Endothelial cell (in vitro differentiated cells): ENCODE measurements at places on chromosomes 3 and 15.

- no peak for DNase-seq
These were observed 25.6 kb downstream of the TMEM39A start for GRCh38 chr3:119437691-119438258.

DNA sequence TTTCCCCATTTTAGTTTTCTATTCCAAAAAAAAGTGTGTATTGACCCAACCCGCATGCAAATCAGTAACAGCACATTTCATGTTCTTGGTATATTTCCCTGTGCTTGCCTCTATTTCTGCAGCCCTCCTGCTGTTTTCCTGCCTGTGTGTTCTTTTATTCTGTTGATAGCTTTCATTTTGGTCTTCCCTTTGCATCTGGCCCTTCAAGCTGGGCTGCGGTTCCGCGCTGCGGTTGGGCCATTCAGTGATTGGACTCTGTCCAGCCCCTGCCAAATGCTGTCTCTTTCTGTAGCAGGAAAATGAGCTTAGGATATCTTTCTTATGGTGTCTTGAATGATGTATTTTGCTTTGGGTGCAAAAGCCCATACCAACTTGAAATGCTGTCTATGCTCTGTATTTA, 49.9 kb downstream of the ZNF621 start:
- no peak for DNase-seq

GRCh38 chr15:50119063-50120040, at the start of gene ATP8B4:
Gene ATP8B4 (minus strand): TSS chr15:50119233. CDS start chr15:50106966, 12,267 bp downstream.
- peak; percentile 18 for DNase-seq

DNA sequence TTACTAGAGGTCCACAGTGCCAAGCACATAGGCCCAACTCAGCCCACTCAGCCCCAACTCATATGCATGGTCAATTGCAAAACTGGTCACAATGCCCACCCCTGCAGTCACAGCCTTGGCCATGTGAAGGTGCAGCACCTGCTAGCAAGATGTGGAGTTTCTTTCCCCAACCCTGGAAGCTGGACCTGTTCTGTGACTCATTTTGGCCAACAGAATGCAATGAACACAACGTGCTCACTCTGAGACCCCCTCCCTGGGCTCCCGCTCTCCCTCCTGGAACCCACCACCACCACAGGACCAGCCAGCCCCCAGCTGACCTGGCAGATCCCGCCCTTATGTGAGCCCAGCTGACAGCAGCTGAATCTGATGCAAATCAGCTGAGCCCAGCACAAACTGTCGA, 34.4 kb downstream of the ALDH1L1 start:
- DNase-seq = no peak

DNA sequence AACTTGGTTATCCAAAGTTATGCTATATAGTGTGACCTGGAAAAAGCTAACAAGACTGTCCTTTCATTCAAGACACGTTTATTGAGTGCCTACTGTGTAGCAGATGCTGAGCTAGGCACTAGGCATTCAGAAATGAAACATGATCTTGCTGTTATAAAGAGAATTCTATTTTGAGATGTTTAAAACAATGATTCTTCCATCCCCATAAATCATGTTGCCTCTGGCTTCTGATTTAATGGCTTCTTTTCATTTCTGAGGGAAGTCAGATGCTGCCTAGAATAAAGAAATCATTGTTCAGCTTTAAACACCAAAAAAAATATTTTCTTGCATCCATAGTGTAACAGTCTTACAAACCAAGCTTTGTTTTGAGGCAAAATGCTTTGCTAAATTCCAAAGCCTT, 620.9 kb upstream of the UBE2E2 start:
- no peak for DNase-seq

DNA sequence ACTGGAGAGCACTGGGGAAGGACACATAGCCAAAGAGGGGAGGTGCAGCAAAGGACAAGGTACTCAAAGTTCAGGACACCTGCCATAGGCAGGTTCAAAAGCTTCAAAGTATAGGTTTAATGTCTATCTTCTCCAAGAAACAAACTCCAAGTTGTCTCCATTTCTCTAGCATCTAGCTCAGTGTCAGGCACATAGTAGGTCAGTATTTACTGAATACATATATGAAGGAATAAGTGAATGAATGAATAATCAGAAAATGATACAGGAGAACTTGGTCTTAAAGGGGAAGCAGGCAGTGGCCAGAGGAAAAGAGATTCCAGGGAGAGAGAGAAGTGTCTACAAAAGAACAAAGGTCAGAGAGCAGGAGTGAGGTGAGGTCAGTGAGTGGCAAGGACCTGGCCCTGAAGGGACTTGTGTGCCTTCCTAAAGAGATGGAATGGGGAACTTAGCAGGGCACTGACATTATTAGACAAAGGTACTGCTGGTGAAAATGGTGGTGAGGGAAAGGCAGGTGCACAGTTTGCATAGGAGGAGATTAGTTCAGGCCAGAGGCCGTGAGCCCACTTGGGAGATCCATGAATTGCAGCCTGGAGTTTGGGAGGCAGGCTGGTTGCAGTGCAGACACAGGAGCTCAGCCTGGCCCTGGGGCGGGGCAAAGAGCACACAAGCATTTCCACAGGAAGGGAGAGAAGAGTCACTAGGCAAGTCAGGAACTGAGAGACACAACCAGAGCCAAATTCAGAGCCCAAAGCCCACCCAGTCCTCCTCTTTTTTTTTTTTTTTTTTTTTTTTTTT, 21.4 kb downstream of the TBC1D2B start:
- DNase-seq = peak; percentile 18

- DNase-seq = no peak
These were observed 27.8 kb downstream of the ALPK3 start for GRCh38 chr15:84844964-84845363.

GRCh38 chr15:42194513-42194912, 13.6 kb downstream of the VPS39 start:
- DNase-seq = no peak

DNA sequence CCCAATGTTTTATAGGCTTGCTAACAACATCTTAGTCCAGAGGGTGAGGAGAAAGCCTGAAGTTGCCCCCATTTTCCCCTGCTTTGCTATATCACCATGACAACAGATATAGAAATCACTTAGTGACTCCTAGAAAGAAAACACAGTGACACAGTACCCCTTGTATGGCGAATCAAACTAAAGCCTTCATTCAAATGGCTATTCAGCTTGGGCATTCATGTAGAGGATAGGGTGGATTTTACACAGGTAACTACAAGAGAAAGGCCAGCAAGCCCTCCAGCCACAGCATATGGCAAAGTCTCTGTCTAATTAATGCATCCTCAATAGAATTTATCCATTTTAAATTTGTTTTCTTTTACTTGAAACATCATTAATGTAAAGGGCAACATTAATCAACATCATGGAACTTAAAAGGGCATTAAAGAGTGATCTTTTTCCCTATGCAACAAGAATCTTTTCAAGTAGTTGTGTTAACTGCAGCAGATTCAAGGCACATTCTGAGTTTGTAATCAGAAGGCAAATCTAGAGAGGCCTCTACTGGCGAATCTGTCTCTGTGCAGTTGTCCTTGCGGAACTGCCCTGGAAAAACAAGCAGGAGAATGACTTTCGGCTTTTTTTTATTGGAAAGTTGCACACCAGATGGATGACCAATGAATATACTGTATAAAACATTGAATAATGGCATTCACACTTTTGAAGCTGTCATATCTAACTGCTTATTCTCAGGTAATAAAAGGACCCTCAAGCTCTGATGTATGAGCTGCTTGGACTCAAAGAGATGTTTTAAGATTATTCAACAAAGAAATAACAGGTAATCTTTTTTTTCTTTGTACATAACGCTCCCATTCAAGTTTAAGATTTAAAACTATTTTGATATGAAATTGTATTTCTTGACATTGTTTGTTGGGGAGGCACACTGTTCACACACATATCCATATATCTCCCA, 621.7 kb upstream of the AGTR1 start:
- DNase-seq = peak; percentile 13

- DNase-seq = no peak
These were observed 51.5 kb downstream of the TGFBR2 start for GRCh38 chr3:30657914-30658313.

GRCh38 chr3:170941551-170941950, 33.1 kb upstream of the EIF5A2 start:
- DNase-seq = no peak

DNA sequence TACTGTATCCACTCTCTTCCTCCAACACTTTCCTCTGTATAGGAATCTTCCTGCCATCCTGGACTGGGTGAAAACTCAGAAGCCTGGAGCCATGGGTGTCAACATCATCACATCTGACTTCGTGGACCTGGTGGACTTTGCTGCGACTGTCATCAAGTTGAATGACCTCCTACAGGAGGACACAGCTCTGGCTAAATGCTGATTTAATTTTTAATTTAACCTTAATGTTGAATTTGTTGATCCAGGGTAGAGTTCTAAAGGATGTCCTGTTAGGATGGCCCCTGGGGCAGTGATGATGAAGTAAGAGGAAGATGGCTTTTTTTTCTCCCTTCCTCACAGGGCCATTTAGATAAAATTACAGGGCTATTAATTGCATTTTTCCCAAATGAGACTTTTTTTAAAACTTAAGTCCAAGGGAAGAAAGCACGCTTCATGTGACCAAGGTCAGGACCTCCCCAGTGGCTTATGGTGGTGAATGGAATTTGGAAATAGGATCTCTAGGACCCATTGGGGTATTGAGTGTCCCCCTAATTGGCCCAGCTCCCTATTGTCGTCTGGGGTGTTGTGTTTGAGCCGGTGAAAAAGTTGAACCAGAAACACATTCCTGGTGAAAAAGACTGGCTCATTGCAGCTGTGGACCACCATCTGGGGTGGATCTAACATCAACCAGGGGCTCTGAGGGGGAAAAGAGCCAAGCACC, 125.7 kb upstream of the ZBED2 start:
- DNase-seq = no peak

DNA sequence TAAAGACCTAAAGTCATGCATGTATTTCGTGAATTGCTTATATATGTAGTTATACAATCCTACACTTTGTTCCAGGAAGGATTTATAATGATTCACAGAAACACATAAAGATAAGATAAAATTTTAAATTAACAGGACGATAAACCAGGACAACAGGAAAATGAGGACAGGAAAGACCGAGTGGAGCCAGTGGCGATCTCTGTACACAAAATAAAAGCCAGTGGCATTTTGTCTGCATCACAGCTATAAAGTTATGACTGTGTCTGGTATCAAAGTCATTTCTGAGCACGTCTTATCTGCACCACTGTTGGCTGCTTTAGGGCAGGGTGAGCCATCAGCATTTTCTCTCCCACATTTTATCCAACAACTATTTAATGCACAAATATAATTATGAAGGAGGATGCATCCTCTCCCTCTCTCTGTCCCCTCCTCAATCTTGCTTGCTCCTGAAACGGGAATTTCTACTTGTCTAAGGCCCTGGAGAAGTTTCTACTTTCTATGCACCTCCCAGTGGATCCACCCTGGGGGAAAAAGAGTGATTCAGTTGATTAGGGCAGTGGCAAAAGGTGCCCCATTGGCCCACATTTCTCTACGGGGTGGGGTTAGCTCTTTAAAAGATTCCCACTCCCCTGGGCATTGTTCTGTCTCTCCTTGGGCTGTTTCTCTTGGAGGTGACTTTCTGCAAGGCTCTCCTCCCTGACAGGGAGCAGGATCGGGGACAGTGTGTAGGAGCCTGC, 159.4 kb upstream of the UBE2E1 start:
- DNase-seq = no peak

DNA sequence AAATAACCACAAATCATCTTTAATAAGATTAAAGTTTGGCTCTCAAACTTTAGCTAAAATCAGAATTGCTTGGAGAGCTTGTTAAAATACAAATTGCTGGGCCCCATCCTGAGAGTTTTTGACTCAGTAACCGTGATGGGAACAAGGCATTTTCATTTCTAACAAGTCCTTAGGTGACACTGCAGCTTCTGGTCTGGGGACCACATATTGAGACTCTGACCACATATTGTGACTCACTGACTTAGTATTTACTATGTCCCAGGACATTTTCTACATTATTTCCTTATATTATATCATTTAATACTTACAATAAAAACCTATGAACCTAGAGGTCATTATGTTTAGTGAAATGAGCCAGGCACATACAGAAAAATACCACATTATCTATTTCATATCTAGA, 164.5 kb downstream of the ZMAT3 start:
- DNase-seq = no peak

- DNase-seq = no peak
These were observed 18.1 kb downstream of the ZNF280D start for GRCh38 chr15:56715220-56715619.

GRCh38 chr3:124995460-124995994, 60.3 kb downstream of the HEG1 start:
- DNase-seq = peak; percentile 62

- no peak for DNase-seq
These were observed 458.4 kb upstream of the CFAP20DC start for GRCh38 chr3:59508273-59508672.

DNA sequence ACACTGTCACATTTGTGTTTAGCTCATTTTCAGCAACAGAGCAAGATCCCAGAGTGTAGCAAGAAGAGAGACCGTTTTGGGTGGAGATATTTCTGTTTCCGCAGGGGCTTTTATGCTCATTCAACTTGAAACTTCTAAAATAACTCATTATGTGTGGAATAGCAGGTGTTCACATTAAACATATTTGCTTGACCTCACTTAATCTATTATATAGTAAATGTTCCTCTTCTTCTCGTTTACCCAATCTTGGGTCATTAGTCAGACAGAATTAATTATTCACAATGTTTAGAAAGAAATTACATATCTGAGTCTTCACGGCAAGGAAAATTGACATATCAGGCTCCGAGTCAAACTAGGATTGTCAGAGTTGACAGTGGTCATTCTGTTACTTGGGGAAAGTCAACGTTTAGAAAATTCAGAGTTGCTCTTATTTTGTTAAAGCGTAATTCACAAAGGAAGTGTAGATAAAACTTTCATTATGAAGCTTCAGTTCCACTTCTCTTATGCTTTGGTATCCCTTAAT, 222.9 kb downstream of the TPRG1 start:
- no peak for DNase-seq

DNA sequence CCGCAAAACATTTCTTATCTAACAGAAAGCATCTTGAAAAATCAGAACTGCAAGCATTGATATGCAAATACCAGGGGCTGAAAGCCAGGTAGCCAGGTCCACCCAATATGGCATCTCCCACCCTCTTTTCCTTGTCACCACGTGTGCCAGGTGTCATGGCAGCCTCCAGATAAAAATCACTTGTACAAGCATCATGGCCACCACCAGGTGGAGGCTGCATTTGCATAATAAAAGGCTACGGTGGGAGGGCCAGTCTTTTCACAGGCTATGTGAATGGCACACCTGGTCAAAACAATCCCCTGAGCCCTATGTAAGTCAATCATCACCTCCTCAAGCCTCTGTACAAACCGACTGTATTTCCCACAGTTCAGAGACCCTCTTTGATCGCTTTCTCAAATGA, 1233.1 kb upstream of the ALCAM start:
- DNase-seq = no peak

GRCh38 chr3:105527949-105528348, 161.2 kb downstream of the ALCAM start:
- no peak for DNase-seq

GRCh38 chr15:92449476-92449875, 55.8 kb downstream of the ST8SIA2 start:
- no peak for DNase-seq

GRCh38 chr3:127816783-127817405, 5.4 kb downstream of the MGLL start:
- DNase-seq = no peak
